HT1080 (cell line): ENCODE measurements at places on chromosomes 7 and 10.

DNA sequence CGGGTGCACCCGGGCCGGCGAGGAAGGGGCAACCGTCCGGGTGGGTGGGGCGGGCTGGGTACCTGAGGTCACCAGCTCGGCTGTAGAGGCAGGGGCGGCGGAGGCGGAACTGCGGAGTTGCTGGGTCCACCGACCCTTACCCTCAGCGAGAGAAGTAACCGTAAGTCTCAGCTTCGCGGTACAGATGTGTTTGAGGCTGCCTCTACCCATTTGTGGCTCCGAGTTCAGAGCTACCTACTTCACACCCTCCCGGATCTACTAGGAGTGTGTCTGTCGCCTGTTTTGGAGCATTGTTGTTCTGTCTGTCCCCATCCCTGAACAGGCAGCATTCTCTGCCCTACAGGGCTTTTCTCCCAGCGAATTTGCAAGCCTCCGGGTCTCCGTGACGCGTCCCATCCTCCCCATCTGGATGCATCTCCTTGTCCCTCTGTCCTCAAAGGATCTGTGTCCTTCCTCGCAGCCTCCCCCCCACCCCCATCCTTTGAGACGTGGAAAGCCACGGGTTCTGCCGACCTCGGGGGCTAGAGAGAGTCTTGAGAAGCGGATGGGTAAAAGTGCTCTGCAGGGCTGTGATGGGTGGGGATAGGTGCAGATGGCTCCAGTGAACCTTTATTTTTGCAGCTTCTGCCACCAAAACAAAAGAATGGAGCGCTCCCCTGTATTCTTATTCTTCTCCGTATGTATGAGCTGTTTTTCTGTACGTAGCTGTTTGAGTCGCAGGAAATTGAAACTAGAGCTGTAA lies 757 bp downstream of the ANKIB1 start:
- peak; percentile 25 for DNase-seq

DNA sequence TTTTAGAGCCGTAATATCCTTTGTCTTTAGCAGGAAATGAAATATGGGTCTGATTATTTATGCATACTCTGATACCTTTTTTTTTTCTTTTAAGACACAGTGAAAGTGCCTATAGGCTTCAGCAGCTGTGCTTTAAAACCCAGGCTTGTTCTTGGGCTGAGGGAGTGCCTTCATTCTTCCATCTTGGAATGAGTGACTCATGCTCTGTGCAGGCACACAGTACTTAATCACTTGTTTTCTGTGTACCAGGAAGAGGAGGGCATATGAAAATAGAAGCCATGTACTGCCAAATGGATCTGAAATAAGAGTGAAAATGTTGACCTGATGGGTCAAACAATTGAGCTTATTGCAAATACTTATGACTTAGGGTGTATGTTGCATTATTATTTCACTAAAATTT lies 12.0 kb downstream of the INPP5F start:
- peak; percentile 87 for DNase-seq

- DNase-seq, result no peak
Observed at GRCh38 chr7:155917836-155918430, 105.7 kb upstream of the SHH start.

GRCh38 chr7:55276572-55277295 lies 88.4 kb upstream of the LANCL2 start:
- no peak for DNase-seq

- peak; percentile 50 for DNase-seq
Observed at GRCh38 chr7:11341285-11341944, 367.7 kb downstream of the PHF14 start.

DNA sequence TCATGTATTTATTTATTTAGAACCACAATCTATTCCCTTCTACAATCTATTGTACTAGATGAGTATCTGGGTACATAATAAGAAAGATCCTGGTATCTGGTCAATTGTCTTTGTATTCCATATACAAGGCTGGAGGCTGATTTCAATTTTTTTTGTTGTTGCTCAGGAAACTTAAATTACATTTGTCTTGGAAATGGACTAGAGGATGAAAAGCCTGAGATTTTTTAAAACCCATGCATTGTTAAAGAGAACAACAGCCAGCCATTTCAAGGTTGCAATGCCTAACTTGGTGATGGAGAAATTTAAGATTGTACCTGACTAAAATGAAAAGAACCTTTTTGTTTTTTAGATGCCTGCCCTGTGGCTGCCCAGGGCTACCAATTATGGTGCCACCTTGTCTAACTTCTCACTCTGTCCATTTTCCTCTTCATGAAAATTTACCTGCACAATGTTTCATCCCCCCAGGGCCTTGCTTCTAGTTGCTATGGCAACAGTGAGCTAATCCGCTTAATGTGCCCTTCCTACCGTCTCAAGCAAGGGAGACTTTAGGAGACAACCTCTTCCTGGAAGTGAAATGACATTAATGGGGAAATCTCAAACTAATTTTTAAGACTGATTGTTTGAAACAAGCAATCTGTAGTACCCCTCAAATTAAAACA lies 203.7 kb upstream of the PHYHIPL start:
- DNase-seq, result no peak

- DNase-seq, result peak; percentile 34
Observed at GRCh38 chr10:50375051-50375452, 123.7 kb upstream of the ASAH2 start.

DNA sequence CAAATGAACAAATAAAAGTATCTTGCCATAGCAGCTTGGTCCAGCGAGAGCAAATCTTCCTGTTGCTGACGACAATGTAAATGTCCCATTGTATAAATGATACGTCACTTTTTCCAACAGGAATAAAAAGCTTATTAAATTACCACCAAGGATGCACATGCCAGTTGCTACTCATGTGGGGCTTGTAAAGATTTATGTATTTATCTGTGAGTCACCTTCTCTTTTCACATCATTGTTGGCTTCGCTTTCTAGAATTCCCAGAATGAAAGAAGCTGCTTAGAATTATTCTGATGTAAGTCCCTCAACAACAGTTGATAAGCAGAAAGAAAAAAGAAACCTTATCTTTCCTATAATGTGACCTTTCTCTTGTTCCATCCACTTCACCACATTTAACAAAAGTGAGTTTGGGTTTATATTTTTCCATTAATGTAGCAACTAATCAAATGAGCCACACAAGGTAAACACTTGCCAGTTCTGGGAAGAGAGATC lies 22.4 kb downstream of the DNAJC12 start:
- peak; percentile 9 for DNase-seq

GRCh38 chr7:38675494-38676106 lies 44.4 kb upstream of the AMPH start:
- DNase-seq, result no peak

DNA sequence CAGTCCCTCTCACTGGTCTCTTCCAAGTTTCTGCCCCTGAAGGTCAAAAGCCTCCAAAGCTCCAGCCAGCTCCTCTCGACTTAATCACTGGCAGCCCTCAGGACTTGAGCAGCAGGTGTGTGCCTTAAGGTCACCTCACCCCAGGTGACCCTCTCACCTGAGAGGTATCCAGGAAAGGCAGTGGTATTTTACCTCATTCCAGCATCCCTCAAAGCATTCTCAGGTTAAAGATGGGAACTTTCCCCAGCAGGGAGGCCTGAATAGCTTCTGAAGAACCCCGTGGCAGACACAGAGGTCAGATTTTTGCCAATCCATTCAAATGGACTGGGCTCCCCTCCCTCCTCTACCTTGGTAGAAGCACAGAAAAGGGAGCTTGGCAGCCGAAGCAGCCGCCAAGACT lies 148.2 kb downstream of the GFRA1 start:
- DNase-seq, result no peak
